ENCODE measurements at places on chromosomes 5 and 9. TPM values are rescaled to one million over a fixed set of nuclear protein-coding genes. Genes with fewer than 3 reads are reported as not detected.

ROPN1L gene
- 0.37 TPM for total RNA-seq

MAP1B gene
- 67.1 TPM for total RNA-seq

GDF9 gene
- total RNA-seq = 0.24 TPM

ANKRD55 gene
- not detected for total RNA-seq

GRCh38 chr5:158614951-158615350 is 484.8 kb downstream of the EBF1 start:
- DNase-seq = no peak

- DNase-seq = no peak
Measured at GRCh38 chr5:74007193-74007592, 381.2 kb downstream of the ARHGEF28 start.

GRCh38 chr5:124744170-124744971 is 2.1 kb downstream of the ZNF608 start:
- DNase-seq = no peak

DNA sequence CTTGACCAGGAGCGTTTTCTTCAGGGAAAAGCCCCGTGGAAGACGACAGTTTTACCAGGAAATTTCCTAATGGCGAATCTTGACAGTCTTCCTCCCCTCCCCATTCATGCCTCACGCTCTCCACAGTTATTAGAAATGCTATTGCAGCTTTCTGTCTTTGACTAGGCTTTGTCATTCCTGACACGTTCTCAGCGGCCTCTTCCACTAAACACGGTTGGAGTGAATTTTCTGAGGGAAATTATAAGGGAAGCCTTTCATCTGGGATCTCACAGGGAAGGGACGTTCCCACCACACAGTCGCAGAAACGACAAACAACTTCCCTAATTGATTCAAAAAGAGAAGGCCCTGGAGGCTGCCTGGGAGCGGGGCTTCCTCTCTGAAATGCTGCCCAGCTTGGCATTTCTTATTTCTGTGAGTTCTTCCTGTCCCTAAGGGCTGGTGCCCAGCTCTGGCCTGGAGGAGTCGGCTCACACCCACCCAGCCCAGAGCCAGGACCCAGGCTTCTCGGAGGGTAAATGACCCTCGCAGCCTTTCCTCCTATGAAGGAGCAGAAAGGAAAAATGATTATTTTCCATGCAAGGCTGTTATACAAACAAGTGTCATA is 57.1 kb upstream of the PPP1R26 start:
- no peak for DNase-seq

GRCh38 chr5:94508461-94509148 is 109.8 kb downstream of the KIAA0825 start:
- no peak for DNase-seq

DNA sequence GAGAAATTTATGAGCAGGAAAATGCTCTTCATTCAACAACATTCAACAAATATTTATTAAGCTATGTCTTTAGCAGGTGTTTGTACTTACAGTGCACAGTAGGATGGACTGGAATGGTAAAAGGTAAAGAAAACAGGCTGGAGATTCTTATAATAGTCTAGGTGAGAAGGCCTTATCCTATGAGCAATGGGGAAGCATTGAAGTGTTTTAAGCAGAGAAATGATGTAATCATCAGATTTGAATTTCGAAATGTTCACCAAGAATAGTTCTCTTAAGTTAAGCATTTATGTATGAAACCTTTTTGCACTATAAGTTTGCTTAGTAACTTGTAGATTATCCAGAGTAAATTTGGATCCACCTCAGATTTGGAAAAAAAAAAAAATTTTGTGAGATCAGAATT is 209.3 kb downstream of the NR3C1 start:
- no peak for DNase-seq

DNA sequence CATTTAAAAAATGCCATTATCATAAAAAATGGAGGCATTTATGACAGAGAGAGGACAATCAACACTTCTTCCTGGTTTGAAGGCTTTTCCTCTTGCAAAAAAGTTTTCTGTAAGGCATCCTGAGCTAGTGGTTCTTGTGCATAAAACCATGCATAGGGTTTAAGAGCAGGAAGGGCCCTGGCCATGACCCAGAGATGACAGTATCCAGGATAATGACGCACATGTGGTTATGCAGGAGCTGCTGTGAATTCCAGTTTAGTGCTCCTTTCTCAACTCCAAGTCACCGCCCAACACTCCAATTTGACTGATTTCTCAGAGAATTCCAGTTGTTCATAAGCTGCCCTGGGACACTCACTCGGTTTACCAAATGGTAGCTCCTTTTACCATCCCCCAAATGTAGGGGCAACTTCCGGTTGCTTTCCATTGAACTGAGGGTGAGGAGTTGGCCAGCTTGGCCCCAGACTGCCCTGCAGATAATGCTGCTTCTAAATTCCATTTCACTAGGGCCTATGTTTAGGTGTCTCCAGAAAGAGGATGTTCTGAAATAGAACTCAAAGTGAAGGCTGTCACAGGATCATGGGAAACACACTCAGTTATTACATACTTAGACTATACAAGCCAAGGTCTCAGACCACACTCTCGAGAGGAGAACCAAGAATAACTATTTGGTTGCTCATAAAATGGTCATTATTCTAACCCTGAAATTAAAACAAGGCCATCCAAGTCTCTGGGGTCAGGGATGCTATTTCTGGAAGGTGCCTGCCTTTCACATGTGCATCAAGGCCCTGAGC is 179.1 kb downstream of the SLIT3 start:
- no peak for DNase-seq

- DNase-seq = no peak
Measured at GRCh38 chr5:123000731-123001130, 35.8 kb downstream of the PPIC start.

DNA sequence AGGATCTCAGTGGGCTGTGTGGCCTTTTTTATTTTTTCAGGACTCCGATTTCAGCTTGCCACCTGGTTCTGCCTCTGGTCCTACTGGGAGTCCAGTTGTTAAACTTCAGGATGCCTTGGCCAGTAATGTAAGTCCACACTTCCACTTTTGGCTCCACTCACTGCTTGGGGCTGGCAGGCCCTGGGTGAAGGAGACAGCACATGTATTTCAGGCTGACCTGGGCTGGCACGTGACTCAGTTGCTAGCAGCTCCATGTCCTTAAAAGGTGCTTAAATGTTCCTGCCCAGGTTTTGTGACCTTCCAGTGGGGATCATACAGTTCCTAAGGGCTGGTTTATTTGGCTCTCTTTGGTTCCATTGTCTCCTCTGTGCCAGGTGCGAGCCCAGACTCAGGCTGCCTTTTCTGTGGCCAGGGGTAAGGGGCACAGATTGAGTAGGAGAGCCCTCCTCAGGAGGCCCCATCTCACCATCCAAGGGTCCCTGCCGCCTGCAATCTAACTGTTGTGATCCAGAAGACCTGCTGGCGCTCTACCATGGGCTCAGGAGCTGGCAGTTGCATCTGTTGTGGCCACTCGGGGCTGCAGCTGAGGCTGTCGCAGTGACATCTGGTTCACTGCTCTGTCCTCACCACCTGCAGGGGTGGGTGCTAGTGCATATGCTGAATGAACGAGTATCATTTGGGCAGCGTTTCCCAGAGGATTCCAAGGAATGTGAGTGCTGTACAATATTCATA is 19.2 kb upstream of the POMT1 start:
- DNase-seq = no peak

DNA sequence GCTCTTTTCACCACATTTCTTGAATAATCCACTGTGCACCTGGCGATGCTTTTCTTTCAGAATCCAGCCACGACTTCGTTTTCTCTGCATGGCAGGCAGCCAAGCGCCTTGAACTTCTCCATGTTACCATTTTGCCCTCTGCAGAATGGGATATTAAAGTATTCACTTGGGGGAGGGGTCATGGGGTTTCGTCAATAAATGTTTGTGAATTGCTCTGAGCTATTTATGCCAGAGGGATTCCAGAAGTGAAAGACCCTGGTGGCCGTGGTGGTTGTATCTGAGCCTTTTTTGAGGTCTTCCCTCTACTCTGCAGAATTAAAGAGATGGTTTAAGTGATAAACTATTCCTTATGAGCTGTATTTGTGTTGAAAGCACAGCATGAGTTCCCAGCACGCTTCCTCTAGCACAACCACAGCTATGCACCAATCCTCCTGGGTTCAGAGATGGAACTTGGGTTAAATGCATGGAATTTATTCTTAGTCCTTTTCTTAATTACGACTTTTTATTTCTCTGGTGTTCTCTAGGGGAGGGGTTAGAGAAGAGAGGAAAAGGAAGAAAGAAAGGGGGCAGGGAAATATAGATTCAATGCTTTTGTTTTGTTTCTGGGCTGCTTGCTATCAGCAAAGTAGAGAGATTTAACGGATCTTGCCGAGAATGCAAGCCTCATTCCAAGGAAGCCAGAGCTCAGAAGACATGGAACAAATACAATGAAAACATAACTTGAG is 478.2 kb upstream of the TNC start:
- no peak for DNase-seq

All from H9 (cell line).